ENCODE measurements at places on chromosomes 6 and 20.

GRCh38 chr6:31042806-31043205, 32.5 kb downstream of the MUC22 start:
- DNase-seq: no peak

GRCh38 chr20:20410678-20411077, 42.8 kb downstream of the INSM1 start:
- DNase-seq: peak; percentile 52

DNA sequence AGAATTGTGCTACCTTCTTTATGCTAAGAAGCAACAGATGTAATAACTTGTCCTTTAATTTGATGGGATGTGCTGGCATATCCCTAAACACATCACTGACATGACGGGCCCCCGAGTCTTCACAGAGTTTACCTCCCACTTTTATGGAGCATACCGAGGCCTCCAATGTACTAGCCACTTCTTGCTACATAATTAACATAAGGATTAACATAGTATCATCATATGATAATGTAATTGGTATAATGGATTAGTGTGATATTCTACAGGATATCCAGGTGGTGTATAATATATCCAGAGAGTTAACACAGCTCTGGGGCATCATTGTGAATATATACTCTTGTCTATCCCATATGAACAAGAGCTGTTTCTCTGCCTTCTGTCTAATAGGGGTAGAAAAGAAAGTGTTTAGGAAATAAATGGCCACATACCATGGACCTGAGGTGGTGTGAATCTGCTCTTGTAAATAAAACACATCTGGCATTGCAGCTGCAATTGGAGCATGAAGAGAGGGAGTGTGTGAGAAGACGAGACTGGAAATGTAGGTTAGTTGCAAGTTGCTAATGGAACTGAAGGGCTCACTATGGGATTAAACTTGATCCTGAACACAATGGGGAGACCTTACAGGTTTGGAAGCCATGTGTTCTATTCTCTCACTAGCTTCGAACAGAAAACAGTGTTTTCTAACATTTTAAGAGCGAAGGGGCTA, 102.3 kb downstream of the IYD start:
- no peak for DNase-seq

DNA sequence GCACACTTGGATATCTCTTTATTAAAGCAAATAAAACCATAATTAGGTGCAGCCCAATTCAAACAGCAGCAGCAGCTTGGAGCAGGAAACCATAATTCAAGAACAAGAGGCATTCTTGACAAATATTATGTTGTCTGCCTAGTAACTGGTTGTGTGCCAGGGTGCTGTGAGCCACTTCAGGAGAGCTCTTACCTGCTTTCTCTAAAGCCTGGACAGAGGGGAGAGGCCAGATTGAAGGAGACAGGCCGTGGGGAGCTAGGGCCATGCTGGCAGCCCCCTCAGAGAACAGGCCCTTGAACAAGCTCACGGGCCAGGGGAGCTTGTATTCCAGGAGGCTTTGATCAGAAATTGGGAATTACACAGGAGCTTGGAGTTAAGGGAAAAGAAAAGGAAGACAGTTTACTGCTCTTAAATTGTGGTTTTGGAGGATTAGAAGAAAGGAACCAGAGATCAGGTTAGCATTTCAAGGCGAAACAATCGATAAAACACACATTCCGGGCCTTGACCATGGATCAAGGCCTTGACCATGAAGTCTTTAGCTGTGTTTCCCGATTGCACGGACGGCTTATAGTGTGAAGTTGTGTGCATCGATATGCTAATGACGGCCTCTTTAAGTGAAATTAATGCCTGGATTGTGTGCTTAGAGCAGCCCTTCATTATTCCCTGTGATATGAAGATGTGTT, 69.8 kb upstream of the NKX2-2 start:
- DNase-seq: no peak

DNA sequence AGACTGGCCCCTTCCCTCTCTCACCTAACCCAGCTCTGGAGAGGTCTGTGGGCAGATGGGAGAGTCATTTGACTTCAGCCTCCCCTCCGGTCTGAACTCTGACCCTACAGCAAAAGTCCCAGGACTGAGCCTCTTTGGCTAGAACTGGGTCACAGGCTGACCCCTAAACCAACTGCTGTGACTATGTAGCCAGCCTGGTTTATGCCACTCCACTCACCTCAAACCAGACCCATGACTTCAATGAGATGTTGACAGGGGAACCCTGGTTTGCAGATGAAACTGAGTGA, 864 bp upstream of the OSBPL2 start:
- no peak for DNase-seq

DNA sequence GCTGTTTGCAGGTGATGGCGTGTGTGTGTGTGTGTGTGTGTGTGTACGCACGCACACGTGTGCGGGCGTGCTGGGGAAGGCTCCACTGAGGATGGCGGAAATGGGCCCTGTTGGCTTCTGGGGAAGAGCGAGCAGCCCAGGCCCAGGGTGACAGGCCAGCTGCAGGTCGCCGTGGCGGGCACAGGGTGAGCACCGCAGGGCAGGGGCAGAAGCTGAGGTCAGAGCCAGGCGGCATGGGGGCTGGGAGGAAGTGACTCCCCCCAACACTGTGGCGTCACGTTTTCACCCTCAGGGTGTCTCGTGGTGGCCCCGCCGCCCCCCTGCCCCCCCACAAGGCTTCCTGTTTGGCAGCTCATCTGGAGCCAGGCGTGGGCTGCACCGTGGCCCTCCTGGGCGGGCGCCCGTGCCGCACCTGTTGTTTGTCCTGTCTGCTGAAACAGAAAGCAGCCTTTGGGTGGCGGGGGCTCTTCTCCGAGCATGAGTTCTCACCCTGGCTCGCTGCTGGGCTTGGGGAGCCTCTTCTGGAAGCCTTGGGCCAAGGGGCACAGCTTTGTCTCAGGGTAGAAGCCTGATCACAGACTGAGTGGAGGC, 7.1 kb downstream of the RBM38 start:
- DNase-seq: peak; percentile 25

DNA sequence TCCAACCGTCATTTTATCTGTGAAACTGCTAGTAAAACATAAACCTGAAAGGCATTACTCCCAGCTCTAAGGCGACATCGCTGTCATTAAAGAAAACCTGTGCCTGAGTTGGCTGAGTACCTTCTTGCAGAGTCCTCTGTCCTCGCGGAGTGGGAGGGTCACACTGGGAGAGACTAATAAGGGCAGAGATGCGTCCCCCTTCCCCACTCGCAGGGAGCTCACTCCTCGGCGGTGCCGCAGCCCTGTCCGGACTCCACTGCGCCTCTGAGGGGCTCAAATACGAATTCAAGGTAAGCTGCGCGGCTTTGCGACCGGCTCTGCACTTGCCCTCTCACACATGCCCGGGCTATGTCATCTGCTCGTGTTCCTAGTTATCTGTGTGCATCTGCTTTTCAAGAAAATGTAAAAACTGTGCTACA, at the start of gene COL19A1:
COL19A1 (plus strand) TSS at position 206 of the 419 bp plus-strand sequence. CDS start 13,012 bp downstream, outside the sequence.
- DNase-seq: peak; percentile 7

DNA sequence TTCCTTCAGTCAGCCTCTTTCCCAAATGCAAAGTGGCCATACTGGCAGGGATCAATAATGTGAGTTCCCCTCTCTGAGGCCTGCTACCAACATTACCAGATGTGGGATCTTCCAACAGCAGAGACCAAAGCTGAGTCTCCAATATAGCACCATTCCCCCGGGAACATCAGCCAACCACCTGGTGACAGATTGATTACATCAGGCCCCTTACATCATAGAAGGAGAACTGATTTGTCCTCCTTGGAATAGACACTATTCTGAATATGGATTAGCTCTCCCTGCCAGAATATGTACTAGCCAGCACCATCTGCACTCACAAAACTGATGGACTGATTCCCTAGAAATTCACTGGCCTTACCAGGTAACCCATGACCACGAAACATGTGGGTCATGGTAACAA, 61.9 kb upstream of the CARMIL1 start:
- DNase-seq: no peak

- no peak for DNase-seq
Observed at GRCh38 chr6:6169141-6169540, 151.3 kb downstream of the F13A1 start.

- no peak for DNase-seq
Observed at GRCh38 chr6:35543459-35544193, 30.9 kb upstream of the TULP1 start.

- no peak for DNase-seq
Observed at GRCh38 chr6:11374036-11375010, 141.9 kb upstream of the NEDD9 start.

DNA sequence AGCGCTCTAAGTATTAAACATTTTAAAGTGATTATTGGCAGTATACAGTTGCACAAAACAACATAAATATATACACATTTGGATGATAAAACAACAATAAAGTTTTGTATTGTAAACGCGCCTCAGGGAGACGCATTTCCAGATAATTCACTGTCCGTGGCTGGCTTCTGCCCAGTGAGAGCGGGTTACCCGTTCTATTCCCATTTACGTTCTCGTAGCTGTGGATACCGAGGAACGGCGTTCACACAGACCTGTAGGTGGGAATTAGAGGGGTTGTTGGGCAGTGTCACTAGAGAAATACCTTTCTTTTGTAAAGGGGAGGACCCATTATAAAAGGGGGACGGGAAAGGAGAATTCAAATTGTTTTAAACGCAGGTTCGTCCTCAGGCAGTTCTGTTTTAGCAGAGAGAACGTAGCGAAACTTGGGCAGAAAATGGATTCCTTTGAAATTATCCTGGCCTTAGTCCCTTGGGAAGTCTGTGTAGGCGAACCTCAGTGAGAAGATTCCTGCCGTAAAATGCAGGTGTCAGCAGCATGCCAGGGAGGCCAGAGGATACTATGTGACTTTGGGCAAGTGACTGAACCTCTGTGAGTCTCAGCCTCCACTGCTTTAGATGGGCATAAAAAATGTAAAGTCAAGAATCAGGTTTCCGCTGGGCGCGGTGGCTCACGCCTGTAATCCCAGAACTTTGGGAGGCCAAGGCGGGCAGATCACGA, 756 bp downstream of the MTG2 start:
- no peak for DNase-seq

GRCh38 chr6:40328386-40328985, 258.7 kb downstream of the LRFN2 start:
- peak; percentile 60 for DNase-seq

DNA sequence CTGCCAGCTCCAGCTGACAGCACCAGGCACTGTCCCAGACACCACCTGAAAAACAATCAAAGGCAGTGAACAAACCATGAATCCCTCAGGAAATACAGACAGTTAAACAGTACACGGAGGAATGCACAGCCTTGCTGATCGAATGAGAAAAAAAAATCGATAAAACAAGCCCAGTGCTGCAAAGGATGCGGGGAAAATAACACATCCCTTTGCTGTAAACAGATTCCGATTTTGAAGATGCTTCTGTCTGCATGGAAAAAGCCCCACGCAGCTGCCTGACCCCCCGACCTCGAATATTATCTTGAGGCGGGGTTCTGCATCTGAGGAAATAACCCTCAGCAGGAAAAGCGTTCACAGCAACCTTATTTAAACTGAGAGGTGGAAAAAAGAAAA, 43.9 kb downstream of the RBM38 start:
- no peak for DNase-seq

- no peak for DNase-seq
Observed at GRCh38 chr6:157029980-157030690, 253.0 kb downstream of the ARID1B start.

GRCh38 chr20:6686171-6686570, 81.3 kb upstream of the BMP2 start:
- no peak for DNase-seq

- no peak for DNase-seq
Observed at GRCh38 chr6:131937703-131938631, 13.2 kb downstream of the CCN2 start.

DNA sequence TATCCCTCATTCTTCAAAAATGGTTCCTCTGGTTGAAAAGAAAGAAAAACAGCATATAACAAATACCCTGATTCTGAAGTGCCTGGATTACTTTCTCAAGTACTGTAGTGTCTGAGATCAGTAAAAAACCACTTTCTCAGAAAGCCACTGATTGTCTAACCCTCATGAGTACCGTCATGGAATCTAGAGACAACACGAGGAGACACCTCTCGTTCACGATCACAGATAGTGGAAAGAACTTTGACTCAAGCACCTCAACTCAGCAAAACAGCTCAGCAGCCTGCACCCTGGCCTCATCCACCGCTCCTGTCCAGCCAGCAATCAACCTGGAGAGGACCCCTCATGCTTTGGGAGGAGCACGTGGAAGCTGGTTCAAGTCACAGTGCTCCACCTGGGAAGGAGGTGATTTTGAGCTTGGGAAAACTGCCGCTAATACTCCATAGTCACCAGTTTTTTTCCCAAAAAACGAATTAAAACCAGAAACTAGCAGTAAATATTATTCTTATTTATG, 1.0 kb downstream of the SCML4 start:
- DNase-seq: no peak

- peak; percentile 2 for DNase-seq
Observed at GRCh38 chr20:61937146-61937962, 128.3 kb downstream of the TAF4 start.

DNA sequence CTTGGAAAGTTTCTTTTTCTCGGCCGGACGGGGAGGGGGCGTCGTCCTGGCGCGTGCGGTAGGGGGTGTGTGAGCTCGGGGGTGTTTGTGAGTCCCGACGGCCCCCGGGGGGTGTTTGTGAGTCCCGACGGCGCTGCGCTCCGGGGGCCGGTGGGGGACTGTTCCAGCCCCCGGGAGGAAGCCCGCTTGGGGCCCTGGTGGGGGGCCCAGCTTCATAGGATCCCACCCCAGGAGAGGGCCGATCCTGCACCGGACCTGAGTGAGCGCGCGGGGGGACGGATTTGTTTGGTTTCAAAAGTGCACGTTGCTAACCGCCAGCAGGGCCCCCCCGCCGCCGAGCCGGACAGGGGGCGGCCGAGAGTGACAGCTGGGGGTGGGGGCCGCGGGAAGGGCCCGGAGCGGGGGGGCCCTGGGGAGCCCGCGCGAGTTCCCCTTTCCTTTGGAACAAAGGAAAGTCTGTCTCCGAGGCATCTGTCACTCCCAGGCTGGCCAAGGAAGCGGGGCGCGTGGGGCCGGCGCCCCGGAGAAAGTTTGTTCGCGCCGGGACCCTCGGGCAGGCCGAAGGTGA, 485 bp downstream of the TGIF2 start:
- peak; percentile 56 for DNase-seq

DNA sequence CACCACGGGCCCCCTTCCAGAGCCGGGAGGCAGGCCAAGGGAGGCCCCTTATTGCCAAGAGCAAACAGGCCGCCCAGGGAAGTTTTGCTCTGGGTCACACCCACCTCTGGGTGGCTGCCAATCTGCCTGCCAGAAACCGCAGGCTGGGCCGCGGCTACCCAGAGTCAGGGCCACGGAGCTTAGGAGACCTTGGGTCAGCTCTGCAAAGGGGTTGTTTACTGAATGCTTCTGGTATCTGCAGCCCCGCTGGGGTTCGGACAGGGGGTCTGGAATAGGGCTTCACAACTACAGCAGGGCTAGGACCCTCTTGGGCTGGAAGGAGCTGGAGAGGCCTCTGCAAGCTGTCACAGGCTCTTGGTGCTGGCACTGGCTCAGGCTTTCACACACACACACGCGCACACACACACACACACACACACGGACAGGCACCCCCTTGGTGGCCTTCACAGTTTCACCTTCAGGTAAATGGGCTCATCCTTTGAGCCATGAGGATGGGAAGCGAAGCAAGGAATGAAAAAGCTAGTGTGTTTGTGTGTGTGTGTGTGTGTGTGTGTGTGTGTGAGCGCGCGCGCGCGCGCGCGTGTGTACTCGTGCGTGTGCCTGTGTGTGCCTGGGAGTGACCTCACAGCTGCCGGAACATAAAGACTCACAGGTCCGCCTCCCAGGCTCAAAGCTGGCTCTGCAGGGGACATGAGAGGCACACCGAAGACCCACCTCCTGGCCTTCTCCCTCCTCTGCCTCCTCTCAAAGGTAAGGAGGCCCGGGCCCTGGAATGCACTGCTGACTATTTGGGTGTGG, at the start of gene CCN5:
CCN5 (plus strand) TSS at position 669 of the 798 bp plus-strand sequence; CDS start at position 691, 22 bp downstream.
- DNase-seq: peak; percentile 80
